DMS79 (cell line): ENCODE measurements at places on chromosomes 3 and 15.

DNA sequence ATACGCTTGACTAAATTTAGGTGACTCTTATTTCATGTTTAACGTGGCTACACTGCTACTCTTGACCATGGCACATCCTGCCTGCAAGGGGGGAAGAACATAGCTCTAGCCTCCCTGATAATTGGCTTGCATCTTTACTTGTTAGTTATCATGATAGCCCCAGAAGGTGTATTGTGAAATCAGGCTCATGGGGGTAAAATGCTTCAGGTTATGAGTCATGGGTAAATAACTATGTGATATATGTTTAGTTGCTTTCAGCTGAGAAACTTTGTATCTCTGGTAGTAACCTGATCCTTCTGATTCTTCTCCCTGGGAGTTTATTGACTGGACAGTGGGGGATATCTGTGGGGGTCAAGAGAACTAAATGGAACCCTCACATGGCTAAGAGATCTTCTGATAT, 660.8 kb upstream of the UBE2E2 start:
- no peak for DNase-seq

DNA sequence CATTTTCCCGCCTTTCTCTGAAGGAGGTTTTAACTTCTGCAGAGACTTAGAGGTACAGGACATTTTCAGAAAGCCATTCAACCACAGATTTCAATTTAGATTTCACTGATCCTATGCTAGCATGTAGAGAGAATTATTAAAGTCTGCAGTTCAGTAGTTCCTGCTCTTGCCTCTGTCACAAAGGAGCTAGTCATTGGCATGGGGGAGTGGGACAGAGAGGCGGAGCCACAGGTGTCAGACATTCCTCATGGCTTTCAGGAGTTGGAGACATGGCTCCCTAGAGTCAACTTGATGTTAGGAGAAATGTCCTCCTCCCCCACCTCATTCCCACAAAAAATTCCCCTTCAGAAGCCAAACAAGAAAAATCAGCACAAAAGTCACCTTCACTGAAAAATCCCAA, 66.0 kb upstream of the SIAH2 start:
- no peak for DNase-seq

DNA sequence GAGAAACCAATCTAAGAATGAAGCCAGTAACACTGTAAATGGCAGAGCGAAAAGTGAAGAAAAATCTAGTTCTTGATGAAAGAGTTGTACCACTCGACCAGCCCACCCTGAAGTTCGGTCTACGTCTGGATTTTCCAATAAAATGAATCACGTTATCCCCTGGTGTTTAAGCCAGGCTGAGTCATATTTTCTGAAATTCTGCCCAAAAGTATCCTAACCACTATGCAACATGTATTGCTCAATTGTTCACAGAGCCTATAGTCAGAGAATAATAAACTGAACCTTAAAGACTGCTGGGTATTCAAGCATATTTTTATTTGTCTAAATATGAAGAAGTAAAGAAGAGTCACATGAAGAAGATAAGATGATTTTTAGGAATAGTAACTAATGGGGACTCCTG, 245.7 kb downstream of the FGF12 start:
- DNase-seq: no peak

DNA sequence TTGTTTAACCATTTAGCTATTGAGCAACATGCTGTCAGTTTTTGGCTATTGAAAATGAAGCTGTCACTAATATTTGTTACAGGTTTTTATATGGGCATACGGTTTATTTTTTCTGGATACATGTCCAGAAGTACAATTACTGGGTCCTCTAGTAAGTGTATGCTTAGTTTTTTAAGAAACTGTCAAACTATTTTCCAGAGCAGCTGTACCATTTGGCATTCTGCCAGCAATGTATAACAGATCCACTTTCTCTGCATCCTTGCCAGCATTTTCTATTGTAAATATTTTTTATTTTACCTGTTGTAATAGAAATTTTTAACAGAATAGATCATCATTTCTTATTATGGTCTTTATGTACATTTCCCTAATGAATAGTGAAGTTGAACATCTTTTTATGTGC, 658.8 kb downstream of the EDEM1 start:
- DNase-seq: no peak
